Stimulated activated CD8-positive, alpha-beta memory T cell treated with anti-CD3 and anti-CD28 coated beads, Interleukin-7, amount 100 ng/mL, for 24 hours (primary cell): ENCODE measurements at places on chromosomes 5 and 9.

DNA sequence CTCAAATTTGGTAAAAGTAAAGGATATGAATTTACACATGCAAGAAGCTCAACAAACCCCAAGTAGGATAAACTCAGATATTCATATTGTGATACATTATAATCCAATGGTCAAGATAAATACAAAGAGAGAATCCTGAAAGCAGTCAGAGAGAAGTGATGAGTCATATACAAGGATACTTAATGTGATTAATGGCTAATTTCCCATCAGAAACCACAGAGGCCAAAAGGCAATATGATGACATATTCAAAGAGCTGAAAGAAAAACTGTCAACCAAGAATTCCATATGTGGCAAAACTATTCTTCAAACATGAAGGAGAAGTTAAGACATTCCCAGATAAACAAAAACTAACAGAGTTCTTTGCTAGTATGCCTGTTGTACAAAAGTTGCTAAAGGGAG is 19.5 kb upstream of the IRF1 start:
- no peak for DNase-seq

GRCh38 chr5:111121926-111122325 is 29.8 kb downstream of the WDR36 start:
- DNase-seq, result no peak

GRCh38 chr5:32304622-32305021 is 8.1 kb downstream of the MTMR12 start:
- DNase-seq, result no peak

- DNase-seq, result no peak
These were observed 271.3 kb upstream of the DMAC1 start for GRCh38 chr9:8070779-8071444.

DNA sequence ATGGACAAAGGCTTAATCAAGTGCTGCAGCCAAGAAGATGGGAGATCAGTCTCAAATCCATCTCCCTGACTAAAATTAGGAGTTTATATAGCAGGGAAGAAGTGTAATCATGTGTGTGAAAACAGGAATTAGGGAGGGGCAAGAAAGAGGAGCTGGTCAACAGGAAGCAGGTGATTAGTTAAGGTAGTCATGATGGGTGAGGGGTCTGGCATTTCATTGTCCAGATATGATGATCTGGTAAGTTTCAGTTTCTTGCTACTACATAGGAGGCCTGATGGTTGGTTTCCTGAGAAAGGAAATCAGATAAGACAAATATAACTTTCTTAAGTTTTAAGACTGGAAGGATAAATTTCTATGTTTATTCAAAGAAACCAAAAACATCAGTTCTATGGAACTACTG is 455.6 kb upstream of the GRAMD2B start:
- no peak for DNase-seq
